ENCODE measurements at places on chromosomes 5 and 9.

DNA sequence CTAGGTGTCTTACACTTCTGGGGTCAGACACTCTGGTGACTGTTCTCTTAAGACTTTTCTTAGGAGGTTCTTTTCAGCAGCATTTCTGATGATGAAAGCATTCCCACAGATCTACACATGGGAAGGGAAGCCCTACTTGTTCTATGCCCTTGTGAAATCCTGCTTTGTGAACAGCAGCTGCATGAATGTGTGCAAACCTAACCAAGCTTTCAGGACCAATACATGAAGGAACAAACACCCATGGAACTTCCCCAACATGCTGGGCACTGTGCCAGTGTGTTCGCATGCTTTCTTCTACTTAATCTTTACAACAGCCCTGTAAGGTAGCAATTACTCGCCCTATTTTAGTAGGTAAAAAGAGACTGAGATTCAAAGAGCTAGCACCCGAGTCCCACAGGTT is 439.9 kb upstream of the KLF4 start:
- DNase-seq, result no peak

GRCh38 chr9:125397736-125398135 is 136.1 kb downstream of the GAPVD1 start:
- DNase-seq, result no peak

DNA sequence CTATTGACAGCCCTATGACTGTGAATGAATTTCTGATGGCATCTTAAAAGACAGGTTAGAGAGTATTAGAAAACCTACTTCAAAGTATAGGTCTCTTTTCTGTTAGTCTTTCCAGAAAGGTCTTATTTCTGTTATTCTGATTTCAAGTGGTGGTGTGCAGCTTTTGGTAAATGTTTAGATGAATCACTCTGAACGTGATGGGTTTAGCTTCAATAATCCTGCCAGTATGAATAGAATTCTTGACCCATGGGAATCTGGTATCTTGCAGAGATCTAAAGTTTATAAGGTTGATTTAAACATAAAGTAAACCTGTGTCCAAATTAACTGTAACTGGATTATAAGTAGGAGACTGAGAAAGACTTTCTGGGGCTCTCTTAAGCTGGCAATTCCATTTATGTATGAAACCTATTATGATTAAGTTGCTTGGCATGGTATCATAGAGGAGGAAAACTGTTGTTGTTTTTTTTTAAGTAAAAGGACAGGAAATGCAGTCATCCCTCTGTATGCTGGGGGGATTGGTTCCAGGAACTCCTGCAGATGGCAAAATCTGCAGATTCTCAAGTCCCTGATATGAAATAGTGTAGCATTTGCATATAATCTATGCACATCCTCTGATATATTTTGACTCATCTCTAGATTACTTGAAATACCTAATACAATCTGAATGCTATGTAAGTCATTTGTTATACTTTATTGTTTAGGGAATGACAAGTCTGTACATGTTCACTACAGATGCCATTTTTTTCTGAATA is 77.0 kb upstream of the ADAMTS19 start:
- no peak for DNase-seq

- no peak for DNase-seq
Measured at GRCh38 chr9:112046181-112046580, 128.9 kb downstream of the SUSD1 start.

DNA sequence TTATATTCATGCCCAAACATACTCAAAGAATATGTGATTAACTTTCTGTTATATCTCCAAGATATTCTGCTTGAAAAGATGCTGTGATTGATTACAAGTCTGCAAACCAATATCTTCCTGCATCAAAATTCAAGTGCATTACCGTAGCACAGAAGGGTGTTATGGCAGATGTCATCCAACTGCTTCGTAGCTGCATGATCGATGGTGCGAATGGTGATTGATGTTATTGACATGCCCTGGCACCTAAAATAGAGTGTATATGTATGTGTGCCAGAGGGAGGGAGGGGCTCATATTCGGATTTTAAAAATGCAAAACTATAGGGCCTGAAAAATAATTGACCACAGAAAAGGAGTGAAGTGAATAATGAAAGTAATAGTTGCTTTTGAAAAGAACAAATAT is 882.1 kb upstream of the NUDT12 start:
- no peak for DNase-seq

DNA sequence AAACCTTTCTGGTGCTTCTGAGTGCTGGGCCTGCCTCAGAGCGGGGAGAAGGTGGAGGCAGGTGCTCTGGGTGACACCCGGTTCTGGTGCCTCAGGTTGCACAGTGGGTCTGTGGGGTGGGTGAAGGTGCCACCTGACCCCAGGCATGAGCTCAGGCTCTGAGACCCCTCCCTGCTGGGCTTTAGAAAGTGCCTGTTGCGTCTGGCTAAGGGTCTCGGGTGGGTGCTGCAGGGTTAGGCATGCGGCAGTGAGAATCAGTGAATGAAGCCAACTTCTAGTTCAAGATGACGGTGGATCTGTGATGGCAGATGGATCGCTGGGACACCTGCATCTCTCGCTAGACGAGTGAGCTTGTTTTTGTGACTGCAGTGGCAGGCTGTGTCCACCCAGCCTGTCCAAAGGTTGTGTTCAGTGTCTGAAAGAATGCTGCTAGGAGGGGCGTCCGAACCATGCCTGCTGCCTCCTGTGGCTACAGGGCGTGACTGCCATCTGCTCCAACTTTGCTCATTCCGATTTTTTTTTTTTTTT is 5.0 kb downstream of the SQSTM1 start:
- DNase-seq, result no peak

- no peak for DNase-seq
Measured at GRCh38 chr9:34170237-34170991, 8.4 kb upstream of the UBAP1 start.

DNA sequence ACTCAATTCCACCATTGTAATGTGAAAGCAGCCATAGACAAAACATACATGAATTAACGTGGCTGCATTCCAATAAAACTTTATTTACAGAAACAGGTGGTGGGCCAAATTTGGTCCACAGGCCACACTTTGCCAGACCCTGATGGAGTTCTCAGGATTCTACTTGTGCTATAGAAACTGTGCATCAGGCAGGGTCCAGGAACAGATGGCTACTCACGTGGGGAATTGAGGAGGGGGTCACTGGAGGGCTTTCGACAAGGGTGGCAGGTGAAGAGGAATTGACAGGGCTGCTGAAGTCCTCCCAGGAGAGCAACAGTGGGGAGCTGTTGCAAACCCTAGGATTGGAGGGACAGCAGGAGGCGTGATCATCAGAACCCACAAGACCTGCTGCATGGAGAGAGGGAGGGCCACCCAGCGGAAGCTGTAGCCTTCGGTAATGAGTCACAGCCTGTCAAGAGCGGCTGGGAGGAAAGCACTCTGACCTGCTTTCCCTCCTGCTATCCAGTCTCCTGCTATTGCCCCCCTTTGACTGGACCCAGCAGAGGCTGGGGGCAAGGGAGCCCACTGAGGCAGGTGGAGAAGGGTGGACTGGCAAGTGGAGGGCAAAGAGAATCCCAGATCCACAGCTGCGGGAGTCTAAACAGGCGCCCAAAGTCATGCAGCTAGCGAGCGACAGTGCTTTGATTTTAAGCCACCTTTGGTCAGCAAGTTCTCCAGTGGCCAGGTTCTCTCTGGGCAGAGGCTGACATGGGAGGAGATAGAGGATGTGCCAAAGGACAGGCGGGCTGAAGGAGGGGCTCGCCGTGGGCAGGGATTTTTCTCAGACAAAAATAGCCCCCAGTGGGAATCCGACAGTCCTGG is 138.3 kb upstream of the SMIM23 start:
- no peak for DNase-seq

DNA sequence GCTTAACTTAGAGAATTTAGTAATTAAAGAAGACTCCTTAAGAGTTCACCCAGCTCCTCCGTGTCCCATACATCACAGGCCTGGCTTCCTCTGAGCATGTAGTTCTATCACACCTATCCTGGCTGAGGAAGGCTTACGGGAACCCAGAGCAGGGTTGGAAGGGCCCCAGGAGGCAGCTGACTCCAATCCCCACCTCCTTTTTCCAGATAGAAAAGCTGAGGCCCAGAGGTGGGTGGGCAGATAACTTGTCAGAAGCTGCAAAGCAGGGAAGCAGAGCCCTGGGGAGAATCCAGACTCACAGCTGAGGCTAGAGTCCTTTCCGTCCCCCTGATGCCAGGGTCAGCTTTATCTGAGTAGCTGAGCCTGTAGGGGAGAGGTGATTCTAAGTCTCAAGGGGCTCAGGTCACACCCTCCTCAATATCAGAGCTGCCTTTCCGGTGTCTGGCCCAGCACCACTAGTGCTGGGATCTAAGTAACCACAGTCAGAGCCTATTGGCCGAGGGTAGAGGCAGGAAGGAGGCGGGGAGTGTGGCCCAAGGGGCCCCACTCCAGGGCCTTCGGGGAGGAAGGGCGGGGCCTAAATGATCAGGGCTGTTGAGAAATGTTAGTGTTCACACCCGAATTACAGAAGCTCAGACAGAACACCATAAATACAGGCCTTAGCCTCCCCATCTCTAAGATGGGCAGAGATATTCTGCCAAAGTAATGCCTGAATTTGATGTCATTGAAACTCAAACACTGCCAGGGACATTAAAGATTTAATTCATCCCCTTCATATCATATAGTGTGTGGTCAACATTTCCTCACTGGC is 9.9 kb downstream of the CCDC69 start:
- no peak for DNase-seq

DNA sequence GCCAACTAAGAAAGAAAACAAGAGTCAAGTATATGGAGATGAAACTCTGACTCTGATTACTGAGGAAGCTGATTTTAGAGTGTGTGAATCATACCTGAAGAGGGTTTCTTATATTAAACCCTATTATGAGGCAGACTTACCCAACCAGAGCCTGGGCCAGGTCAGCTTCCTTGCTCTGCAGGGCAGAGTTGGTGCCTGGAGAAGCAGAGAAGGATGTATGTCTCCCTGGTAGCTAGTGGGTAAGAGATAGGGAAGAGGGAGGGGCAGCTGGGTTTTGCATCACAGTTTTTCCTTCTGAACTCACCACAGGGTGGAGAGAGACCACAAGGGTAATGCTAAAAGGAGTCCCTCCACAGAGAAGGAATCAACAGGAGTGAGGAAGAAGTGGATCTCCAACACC is 104.1 kb downstream of the CMYA5 start:
- DNase-seq, result no peak

- DNase-seq, result no peak
Measured at GRCh38 chr9:87517732-87518131, 20.1 kb downstream of the DAPK1 start.

GRCh38 chr9:126450668-126451205 is 124.1 kb downstream of the MVB12B start:
- no peak for DNase-seq

- DNase-seq, result no peak
Measured at GRCh38 chr5:24162343-24162742, 482.4 kb downstream of the CDH10 start.

DNA sequence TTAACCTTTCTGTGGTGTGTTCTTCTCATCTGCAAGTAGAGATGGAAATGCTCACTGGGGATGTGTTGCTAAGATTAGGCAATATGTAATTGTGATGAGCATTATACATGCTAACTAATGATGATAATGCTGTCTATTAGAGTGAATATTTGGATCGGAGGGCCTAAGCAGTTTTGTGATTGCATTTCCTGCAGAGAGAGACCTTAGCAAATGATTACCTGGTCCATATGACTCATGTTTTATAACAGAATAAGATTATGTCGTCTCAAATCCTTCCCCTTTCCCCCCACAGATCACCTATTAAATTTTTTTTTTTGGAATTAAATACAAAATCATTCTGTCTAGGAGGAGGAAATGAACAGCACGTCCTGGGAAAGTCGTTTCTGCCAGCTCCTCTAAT is 82.7 kb downstream of the IZUMO3 start:
- DNase-seq, result no peak

- DNase-seq, result no peak
Measured at GRCh38 chr5:172919525-172920446, 39.4 kb upstream of the RPL26L1 start.

GRCh38 chr9:68690088-68690487 is 15.0 kb upstream of the PIP5K1B start:
- DNase-seq, result no peak

- DNase-seq, result no peak
Measured at GRCh38 chr5:43121913-43122484, 1.3 kb downstream of the ZNF131 start.

GRCh38 chr5:127290019-127290945 is at the start of gene MEGF10:
Gene MEGF10 (plus strand): TSS chr5:127290796. CDS start chr5:127331309, 40,513 bp downstream.
- DNase-seq, result no peak

GRCh38 chr9:12702160-12702758 is 9.1 kb downstream of the TYRP1 start:
- DNase-seq, result no peak

- DNase-seq, result no peak
Measured at GRCh38 chr5:31408814-31409213, 123.1 kb downstream of the DROSHA start.

- no peak for DNase-seq
Measured at GRCh38 chr5:150960791-150961396, 56.1 kb upstream of the ZNF300 start.

DNA sequence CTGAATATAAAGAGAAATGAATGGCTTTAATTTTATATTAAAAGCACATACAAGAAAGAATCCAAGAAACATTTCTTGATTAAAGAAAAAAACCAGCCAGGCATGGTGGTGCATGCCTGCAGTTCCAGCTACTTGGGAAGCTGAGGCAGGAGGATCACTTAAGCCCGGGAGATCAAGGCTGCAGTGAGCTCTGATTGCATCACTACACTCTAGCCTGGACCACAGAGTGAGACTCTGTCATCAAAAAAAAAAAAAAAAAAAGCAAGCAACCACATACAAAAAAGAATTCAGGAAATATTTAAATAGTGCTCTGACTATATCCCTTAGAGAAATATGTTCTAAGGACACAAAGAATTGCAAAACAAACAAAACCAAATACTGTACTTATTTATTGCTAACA is 2.5 kb upstream of the PLAC8L1 start:
- DNase-seq, result no peak

- no peak for DNase-seq
Measured at GRCh38 chr9:89863837-89864236, 259.0 kb downstream of the GADD45G start.

DNA sequence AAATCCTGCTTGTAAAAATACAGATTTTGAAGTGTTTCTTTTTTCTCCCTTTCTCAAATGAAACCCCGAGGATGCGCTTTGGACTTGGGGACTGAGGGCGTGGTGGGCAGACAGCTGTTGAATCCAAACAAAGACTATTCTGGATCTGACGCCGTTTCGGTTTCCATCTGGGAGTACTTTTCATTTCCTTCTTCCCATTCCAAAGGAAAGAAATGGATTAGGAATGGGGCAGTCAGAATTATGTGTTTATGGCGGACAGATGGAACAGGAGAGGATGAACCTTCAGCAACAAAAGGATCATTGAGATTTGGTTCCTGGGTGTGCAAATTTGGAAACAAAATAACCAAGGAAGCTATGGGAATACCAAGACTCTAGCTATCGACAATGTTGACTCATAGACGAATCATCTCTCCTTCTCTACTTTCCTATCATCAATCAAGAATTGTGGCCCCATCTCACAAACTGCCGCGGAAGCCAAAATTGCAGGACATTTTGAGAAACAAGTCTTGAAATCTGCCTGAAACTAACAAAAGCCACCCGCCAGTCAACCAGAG is 300.6 kb downstream of the PARP8 start:
- no peak for DNase-seq

- no peak for DNase-seq
Measured at GRCh38 chr9:123341816-123342215, 14.2 kb upstream of the CRB2 start.
